Stimulated activated CD4-positive, alpha-beta T cell treated with anti-CD3 and anti-CD28 coated beads, TNF-alpha, amount 100 ng/mL, for 24 hours (primary cell): ENCODE measurements at places on chromosomes 6 and 20.

- no peak for DNase-seq
Observed at GRCh38 chr6:105111871-105112270, 67.9 kb downstream of the POPDC3 start.

- DNase-seq = no peak
Observed at GRCh38 chr6:1724616-1725015, 114.9 kb downstream of the FOXC1 start.

GRCh38 chr20:32672982-32673851 is 524 bp downstream of the C20orf203 start:
- DNase-seq = no peak

DNA sequence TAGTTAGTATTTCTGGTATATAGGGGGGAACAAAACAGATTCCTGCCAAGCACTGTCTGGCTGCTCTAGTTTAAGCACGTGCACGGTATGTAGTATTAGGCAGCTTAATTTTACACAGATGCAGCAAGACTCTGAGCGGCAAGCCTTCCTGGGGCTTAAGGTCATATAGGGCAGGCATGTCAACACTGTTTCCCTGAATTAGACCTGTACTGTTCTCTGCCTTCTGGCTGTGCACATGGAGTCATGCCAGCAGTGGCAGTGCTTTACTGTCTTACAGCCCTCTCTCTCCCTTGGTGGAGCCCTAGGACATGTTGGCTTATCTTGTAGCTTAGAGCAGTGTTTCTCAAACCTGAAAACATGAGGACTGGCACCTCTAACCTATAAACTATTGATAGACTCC is 56.6 kb downstream of the PHF20 start:
- no peak for DNase-seq

GRCh38 chr20:6142348-6142993 is 19.6 kb upstream of the FERMT1 start:
- DNase-seq = no peak

DNA sequence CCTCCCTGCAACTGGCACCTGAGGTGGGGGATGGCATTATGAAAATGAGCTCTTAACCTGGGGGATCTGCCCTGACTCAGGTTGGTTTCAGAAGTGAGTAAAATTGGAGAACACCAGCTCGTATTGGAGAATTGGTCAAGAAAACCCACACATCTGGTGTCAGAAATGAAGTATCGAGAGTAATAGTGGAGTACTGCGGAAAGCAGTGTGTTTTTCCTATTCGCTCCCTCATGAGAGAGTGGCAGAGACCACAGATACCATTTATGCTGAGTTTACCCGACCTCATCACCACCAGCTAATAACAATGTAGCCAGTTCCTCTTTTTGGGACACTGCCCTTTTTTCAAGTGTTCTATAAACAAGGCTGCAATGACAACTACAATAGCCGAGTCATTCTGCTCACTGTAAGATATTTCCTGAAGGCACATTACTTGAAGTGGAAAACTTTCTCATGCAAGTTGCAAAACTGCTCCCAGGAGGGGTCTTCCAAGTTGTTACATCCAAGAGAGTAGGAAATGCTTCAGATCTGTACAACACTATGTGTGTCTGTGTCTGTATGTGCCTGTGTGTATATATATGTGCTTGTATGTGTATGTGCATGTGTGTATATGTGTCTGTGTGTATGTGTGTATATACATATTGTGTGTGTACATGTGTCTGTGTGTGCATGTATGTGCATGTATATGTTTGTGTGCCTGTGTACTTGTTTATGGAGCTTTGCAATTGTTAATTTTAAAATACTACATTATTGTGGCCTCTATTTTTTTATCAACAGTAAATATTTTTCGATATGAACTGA is 106.0 kb upstream of the CST7 start:
- no peak for DNase-seq

GRCh38 chr20:36004045-36004444 is 35.7 kb downstream of the CNBD2 start:
- DNase-seq = no peak

GRCh38 chr6:48318670-48319069 is 207.7 kb upstream of the PTCHD4 start:
- no peak for DNase-seq

GRCh38 chr6:2232445-2232844 is 13.0 kb downstream of the GMDS start:
- no peak for DNase-seq

DNA sequence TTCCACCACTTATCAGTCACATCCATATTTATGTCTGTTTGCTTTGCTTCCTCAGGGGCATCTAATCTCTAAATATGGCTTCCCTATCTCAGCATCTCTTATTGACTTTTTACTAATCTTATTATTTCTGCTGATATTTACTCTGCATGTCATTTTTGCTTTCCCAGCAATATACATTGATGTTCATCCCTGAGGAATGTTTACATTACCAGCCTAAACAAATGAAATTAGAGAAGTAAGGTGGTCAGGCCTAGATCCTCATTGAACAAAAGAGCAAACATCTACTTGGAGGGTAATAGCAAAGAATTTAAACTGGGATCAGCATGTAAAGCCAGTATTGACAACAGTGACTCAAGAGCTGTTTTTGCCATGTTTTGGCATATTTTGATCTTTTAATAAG is 546.4 kb downstream of the MMUT start:
- DNase-seq = no peak

DNA sequence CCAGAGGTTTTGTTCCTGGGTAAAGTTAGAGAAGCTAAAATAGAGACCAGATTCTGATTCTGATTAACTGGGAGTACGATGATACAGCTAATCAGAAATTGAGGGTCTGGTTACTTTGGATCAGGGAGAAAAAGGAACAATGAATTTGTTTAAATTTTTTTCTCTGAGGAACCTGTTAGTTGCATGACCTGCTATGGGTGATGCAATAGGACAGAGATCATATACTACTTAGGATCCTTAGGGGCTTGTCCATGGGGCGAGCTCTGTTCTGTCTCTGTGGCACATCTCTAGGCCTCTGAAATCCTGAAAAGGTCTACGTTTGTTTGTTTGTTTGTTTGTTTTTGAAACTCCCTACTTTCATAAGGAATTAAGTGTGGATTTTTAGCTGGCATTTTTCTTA is 166.1 kb upstream of the LAMP5 start:
- no peak for DNase-seq

DNA sequence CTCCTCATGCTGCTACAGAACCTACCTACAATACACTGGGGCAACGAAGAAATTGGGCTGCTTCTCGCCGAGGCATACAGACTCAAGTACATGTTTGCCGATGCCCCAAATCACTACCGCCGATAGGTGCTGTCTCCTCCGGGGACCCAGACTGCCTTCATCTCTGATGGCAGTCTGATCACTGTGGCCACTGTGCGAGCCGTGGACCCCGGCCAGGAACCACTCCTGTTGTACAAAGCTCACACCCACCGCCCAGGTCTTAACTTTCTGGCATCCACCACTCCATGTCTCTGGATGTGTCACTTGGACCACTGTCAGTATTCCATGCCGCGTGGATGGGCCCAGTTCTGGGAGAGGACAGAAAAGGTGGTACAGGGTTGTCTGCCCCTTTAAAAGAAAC is 22.7 kb upstream of the RNF8 start:
- DNase-seq = no peak

- DNase-seq = no peak
Observed at GRCh38 chr20:50895111-50895830, 36.0 kb downstream of the ADNP start.

DNA sequence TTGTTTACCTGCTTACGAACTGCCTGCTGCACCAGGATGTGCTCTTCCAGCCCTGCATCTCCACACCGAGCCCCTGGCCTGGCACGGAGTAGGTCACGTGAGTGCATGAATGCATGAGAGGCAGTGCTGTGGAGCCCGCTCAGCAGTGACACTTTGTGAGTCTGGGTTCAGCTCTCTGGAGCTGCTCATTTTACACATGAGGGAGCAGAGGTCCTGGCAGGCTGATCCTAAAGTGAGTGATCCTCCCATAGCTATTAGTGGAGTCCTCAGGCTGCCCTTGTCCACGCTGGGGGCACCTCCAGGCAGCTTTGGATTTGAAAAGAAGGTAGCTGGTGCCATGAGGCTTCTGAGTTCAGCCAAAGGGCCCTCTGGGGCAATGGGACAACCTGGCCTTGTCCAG is 64.2 kb downstream of the EDN3 start:
- DNase-seq = no peak

GRCh38 chr6:2827142-2827541 is 14.5 kb downstream of the SERPINB1 start:
- no peak for DNase-seq

GRCh38 chr6:25297039-25297441 is 17.9 kb downstream of the CARMIL1 start:
- no peak for DNase-seq

GRCh38 chr6:22366214-22366613 is 69.4 kb upstream of the PRL start:
- no peak for DNase-seq

DNA sequence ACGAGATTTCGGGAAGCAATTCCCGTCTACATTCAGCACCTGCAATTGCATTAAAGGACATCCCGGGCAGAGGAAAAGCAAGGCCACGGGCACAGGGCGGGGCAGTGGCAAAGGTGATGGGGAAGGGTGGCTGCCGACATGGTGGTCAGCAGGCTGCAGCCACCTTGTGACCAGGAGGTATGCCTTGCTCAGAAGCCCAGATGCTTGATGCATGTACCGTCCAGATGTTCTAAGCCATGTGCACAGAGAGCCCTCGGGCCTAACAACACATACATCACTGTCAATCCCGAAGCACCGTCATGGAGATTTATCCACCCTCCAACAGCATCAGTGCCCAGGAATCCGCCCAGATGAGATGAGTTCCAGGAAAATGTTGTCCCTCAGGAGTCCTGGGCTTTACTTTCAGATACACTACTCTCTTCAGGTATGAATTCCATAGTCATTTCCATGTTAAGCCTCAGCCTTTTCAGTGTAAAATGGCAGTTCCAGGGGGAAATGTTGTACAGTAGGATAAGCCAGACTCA is 77.8 kb upstream of the FRMD1 start:
- no peak for DNase-seq

DNA sequence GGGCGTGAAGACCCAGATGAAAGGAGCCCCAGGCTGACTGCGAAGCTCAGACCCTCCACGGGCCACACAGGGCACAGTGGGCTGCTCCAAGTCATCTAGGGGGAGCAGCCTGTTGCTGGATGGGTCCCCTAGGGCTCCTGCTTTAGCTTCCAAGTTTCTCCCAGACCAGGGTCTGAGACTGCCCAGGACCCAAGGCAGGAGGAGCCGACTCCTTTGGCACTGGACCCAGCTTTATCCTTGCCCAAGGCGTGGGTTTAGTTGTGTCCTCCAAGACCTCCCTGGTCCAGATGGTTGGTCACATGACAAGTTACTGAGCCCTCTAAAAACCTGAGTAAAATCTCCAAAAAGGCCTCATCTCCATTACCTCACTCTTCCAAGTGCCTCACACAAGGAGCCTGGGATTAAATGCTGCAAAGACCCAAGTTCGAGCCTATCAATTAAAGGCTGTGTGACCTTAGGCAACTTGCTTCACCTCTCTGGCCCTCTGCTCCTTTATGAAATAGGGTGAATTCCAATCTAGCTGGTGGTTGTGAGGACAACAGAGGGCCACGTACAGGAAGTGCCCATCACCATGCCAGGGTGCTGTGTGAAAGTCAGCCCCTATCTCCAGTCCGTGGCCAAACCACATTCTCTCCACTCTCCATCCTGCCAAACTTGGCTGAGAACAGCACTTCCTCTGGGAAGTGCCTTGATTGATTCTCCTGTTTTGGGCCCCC is 2.5 kb downstream of the NECAB3 start:
- no peak for DNase-seq

GRCh38 chr6:35663447-35664235 is 25.1 kb downstream of the FKBP5 start:
- DNase-seq = no peak

- no peak for DNase-seq
Observed at GRCh38 chr6:70107852-70108629, 194.8 kb downstream of the COL9A1 start.

- no peak for DNase-seq
Observed at GRCh38 chr6:108596956-108597355, 36.2 kb downstream of the FOXO3 start.

DNA sequence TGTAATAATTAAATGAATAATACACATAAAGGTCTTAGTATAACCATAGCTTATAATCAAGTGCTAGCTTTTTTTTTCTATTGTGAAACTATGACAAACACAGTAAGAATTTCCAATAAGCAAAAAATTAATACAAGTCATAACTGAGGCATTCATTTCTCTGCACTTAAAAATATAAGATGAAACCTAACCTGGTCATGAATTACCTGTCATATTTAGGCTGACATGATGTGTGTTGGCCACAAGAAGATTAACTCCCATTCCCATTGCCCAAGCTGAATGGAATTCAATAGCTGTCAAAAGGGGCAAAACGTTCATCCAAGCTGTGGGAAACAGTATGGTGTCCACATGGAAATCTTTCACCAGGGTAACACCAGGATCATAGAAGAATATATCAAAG is 5.4 kb downstream of the VNN2 start:
- no peak for DNase-seq
